ENCODE measurements at places on chromosomes 3 and 15.

- no peak for DNase-seq
These were observed 152.0 kb downstream of the FBLN2 start for GRCh38 chr3:13700889-13701288.

- no peak for DNase-seq
These were observed 1.2 kb upstream of the CSPG5 start for GRCh38 chr3:47579875-47580274.

GRCh38 chr3:86867982-86868381 is 123.0 kb downstream of the VGLL3 start:
- no peak for DNase-seq

DNA sequence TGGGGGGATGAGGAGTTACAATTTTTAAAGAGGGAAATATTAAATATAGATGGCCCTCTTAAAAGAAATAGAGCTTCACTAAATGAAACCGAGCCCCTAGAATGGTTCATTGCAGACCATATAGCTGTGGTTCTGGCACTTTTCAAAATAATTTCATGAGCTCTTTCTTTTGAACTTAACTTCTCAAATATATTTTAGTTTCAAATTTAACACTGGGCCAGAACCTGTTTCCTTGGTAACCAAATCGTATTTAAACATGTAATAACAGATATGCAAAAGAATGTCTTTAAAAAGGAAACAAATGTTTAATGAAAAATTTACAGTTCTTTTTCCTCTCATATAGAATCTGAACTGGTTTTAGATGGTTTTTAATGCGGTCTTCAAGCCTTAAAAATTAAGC is 20.1 kb downstream of the ZBTB38 start:
- DNase-seq = no peak

GRCh38 chr3:122067588-122068240 is 12.6 kb downstream of the CD86 start:
- no peak for DNase-seq

DNA sequence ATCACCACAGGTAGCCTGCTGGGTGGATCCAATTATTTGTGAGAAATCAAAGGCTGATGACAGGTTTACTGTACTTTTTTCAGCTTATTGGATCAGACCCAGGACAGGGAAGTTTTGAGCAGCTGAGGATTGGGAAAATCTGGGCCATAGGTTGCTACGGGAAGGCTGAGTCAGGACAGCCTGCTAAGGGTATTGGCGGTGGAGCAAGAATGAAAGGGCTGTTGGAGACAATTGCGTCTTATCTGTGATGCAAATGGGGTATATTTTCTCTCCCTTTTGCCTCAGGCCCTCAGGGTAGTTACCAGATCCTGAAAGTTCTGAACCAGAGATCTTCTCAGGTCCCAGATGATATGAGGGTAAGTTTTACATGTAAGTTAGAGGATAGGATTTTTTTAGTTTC is 317.7 kb downstream of the EDEM1 start:
- no peak for DNase-seq

GRCh38 chr3:73784686-73785392 is 160.1 kb upstream of the PDZRN3 start:
- no peak for DNase-seq

- DNase-seq = no peak
These were observed 2.4 kb downstream of the CPLX3 start for GRCh38 chr15:74828835-74829234.

GRCh38 chr3:54538346-54538745 is 389.5 kb downstream of the LRTM1 start:
- DNase-seq = no peak

DNA sequence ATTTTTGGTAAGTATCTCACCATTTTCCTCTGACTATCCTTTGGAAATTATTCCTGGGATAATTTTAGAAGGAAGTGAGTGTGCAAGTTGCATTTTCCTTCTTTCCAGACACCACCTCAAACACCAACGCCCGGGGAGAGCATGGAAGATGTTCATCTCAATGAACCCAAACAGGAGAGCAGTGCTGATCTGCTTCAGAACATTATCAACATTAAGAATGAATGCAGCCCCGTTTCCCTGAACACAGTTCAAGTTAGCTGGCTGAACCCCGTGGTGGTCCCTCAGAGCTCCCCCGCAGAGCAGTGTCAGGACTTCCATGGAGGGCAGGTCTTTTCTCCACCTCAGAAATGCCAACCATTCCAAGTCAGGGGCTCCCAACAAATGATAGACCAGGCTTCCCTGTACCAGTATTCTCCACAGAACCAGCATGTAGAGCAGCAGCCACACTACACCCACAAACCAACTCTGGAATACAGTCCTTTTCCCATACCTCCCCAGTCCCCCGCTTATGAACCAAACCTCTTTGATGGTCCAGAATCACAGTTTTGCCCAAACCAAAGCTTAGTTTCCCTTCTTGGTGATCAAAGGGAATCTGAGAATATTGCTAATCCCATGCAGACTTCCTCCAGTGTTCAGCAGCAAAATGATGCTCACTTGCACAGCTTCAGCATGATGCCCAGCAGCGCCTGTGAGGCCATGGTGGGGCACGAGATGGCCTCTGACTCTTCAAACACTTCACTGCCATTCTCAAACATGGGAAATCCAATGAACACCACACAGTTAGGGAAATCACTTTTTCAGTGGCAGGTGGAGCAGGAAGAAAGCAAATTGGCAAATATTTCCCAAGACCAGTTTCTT is 3.9 kb downstream of the NFKBIZ start:
- DNase-seq = no peak

- DNase-seq = no peak
These were observed 5.1 kb downstream of the PRC1 start for GRCh38 chr15:90989040-90989768.

DNA sequence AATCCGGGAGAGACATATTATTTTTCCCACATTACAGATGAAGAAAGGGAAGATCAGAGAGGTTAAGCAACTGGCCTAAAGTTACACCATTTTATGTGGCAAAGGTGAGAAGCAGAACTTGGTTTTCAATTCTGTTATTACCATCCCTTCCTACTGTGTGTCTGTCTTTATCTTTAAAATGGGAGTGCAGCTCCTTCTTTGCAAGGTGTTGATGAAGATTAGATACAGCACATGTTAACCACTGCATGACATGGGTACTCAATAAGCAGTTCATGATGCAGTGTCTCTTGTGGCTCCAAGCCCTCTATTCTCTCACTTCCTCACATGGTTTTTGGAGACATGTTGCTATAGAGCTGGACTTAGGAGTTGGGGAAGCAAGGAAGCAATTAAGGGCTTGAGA is 23.1 kb upstream of the TBC1D21 start:
- no peak for DNase-seq

GRCh38 chr15:55484917-55485672 is 22.9 kb downstream of the DNAAF4 start:
- DNase-seq = no peak

GRCh38 chr15:63488398-63488960 is 15.9 kb upstream of the USP3 start:
- no peak for DNase-seq

- no peak for DNase-seq
These were observed 70.7 kb downstream of the IQSEC1 start for GRCh38 chr3:13002398-13003124.

DNA sequence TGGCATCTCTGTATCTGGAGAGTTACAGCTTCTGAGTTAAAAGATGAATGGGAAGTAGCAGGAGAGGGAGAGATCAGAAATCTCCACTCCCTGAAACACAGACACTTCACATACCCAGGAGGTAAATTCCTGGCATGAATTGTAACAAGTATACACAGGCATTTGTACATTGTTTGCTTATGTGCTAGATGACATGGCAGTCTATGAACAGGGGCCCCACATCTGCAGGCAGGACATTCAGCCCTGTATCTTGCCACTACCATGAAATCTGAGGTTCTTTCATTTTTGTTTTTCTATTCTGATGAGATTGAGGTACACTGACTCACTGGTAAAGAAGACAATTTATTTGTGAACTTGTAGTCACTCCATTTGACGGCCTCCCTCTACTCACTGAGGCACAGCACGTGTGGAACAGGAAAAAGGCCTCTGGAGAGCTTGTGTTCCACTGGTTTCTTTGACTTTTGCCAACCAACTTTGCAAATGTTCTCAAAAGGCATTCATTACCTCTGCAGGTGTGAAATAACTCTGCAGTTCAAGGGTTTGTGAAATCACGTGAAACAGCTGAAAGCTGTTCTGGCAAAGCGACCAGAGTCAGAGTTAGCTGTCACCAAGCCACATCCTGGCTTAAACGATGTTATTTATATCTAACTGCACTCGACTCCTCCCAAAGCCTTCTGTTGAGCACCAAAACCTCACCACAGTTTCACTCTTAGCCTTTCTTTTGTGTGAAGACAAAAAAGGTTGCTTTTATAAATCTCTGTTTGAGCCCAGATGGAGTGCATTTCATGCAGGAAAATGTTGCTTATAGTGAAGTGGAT is 401.3 kb upstream of the CFAP20DC start:
- DNase-seq = no peak

DNA sequence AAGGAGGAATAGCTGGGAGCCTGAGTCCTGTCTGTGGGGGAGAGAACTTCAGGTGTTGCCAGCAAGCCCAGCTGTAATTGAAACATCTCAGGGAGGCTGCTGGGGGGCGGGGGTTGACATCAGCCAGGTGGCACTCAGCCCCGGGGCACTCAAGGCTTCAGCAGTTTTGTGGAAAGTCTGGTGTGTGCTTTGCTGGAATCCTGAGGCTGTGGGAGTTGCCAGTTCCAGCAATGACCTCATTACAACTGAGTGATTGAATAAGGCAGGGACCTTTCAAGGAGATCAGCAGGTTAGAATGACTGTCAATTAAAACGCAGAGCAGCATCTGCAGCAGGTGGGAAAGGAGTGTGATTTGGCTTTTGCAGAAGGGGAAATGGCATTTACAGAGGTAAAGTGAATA is 75.7 kb downstream of the FAM43A start:
- DNase-seq = no peak

DNA sequence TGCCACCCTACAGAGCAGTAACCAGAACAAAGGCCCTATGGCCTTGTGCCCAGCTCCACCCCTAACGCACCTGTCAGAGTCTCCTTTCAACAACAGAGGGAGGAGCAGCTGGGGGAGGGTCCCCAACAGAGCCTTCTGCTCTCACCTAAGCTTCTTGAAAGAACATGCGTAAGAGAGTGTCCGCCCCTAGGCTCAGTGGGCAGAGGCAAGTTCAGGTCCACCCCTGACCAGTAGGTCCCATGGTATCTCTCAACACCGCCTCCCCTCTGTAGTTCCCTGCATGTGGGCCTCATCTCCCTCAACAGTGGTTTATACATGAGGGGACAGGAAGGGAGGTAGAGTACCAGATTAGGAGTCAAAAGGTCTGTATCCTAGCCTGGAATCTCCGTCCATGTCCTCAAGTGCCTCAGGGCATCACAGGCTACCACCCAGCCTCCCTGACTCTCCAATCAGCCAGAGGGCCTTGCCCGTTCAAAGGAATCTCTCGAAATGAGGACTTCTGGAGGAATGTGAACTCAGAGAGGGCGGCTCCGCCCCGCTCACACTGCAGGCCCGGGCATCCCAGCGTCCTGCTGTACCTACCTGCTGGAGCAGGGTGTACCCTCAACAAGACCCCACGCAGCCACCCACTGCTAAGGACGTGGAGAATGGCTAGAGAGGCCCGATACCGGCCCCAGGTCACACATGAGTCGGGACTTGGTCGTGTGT is 680 bp downstream of the POC1A start:
- DNase-seq = peak; percentile 19

- no peak for DNase-seq
These were observed 548.8 kb downstream of the MCTP2 start for GRCh38 chr15:94780166-94780565.

GRCh38 chr15:42499858-42500609 is 4.6 kb downstream of the SNAP23 start:
- DNase-seq = no peak

DNA sequence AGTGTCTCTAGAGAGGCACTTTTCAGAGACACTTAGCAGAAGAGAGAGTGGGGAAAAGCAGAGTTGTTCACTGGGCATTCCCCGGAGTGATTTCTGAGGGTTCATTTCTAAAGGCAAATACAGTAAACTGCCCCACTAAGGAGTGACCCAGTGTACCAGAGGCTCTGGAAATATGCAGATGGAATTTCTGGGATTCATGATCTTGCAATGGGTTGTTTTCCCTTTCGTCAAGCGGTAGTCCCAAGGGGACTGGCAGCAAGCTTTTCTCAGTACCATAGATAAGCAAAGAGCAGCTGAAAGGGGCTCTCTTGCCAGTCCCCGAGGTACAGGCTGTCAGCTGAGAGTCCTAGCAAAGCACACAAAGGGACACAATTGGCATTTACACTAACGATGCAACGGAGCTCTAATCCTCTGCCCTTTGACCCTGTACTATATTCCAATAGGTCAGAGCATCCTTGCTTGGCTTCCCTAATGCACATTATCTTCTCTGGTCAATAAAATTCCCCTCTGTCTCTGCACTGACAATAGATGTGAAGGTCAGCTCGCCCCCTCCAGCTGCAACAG is 155.6 kb downstream of the SEMA6D start:
- DNase-seq = no peak

DNA sequence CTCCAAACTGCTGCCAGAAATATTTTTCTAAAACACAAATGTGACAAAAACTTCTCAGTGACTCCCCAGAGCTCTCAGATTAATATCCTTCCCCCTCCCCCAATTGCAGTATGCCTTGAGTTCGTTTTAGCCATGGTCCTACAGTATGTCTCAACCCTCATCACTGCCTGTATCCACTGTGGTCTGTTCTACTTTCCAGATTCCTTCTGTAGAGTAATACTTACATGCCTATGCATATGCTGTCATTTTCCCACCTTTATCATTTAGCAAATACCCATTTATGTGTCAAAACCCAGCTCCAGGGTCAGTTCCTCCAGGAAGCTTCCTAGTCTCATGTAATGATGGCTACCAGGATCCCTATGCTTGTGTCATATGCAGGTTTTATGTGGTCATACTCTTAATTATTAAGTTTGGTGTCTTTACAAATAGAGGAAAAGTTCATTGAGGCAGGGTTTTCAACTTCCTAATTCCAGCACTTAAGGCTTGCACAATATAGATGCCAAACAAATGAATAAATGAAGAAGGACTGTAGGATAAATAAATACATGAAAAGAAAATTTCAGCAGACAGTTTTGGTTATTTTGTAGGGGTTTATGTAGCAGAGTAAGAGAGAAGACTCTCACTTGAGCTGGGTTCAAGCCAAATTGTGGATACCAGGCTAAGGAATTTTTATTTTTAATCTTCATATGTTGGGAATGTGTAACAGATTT is 170.8 kb downstream of the ALCAM start:
- DNase-seq = no peak

Measured in neural crest cell (in vitro differentiated cells).